ENCODE measurements at places on chromosomes 11 and 22. TPM values are rescaled to one million over a fixed set of nuclear protein-coding genes. Genes with fewer than 3 reads are reported as not detected.

- no peaks in the 10 kb centered on the region for H3K27me3 ChIP-seq
- no peak overlapping the region for H3K4me3 ChIP-seq
- no peak for DNase-seq
- no peaks in the 10 kb centered on the region for H3K36me3 ChIP-seq
- H3K27ac ChIP-seq: no peak overlapping the region
Measured at GRCh38 chr11:68658097-68658496, 26.2 kb upstream of the GAL start.

DNA sequence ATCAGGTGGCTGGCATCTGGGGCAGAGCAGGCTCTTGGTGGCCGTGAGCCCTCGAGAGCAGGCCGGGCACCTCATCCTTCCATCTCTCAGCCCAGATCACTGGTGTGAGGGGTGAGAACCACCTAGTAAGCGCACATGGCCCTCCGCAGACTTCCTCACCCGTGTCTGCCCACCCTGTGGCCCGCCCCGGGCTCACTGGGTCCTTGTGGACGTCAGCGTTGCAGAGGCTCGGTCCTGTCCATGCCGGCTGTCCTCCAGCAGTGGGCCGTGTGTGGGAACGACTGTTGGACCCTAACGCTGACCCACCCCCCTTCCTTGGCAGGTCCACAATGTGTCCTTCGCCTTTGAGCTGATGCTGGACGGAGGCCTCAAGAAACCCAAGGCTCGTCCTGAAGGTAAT, 17.2 kb upstream of the PARVG start:
- no peak overlapping the region for H3K4me3 ChIP-seq
- H3K4me1 ChIP-seq: peaks cover 9% of the 10 kb centered on the region
- no peak for DNase-seq

- no peak for DNase-seq
- no peaks in the 10 kb centered on the region for H3K4me1 ChIP-seq
- no peaks in the 10 kb centered on the region for H3K36me3 ChIP-seq
- peak overlapping the region; percentile 0 for H3K4me3 ChIP-seq
- H3K27me3 ChIP-seq: no peaks in the 10 kb centered on the region
Measured at GRCh38 chr22:46942799-46943785, 180.6 kb downstream of the TBC1D22A start.

GRCh38 chr11:111443640-111444039, 64.6 kb upstream of the POU2AF1 start:
- H3K36me3 ChIP-seq: no peaks in the 10 kb centered on the region
- no peaks in the 10 kb centered on the region for H3K27me3 ChIP-seq
- no peak for DNase-seq
- H3K27ac ChIP-seq: no peak overlapping the region
- H3K4me3 ChIP-seq: no peak overlapping the region

DNA sequence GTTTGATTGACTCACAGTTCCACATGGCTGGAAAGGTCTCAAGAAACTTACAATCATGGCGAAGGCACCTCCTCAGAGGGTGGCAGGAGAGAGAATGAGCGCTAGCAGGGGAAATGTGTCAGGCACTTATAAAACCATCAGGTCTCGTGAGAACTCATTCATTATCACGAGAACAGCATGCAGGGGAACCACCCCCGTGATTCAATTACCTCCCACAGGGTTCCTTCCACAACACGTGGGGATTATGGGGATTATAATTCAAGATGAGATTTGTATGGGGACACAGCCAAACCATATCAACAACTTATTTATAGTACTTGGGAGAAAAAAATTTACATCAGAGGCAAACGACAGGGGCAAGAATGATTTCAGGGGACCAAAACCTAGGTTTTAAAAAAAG, 3.0 kb downstream of the ME3 start:
- H3K27ac ChIP-seq: no peak overlapping the region
- H3K4me3 ChIP-seq: no peak overlapping the region
- H3K4me1 ChIP-seq: peaks cover 43% of the 10 kb centered on the region
- H3K27me3 ChIP-seq: no peaks in the 10 kb centered on the region
- no peak for DNase-seq

- H3K36me3 ChIP-seq: no peaks in the 10 kb centered on the region
- H3K27me3 ChIP-seq: no peaks in the 10 kb centered on the region
- H3K4me1 ChIP-seq: peaks cover 38% of the 10 kb centered on the region
- DNase-seq: no peak
Measured at GRCh38 chr11:102197670-102198139, 87.5 kb downstream of the YAP1 start.

DNA sequence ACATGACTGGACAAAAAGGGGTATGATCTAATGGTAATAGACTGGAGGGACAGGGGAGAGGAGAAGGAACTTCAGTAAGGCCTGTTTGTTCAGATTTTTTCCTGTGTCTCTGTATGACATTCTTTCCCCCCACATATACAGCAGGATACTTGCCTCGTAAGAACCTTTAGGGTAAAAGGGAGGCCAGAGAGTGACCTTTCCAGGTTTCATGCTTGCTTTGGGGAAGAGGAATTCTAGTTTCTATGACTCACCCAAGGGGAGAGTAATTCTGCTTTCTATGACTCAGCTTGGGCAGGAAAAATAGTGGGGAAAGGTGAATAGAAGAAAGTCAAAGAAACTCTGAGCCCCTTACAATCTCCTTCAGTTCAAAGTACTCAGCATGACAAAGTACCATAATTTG, 457.0 kb downstream of the DLG2 start:
- H3K27me3 ChIP-seq: no peaks in the 10 kb centered on the region
- H3K4me1 ChIP-seq: no peaks in the 10 kb centered on the region
- H3K4me3 ChIP-seq: no peak overlapping the region
- no peak for DNase-seq
- no peak overlapping the region for H3K27ac ChIP-seq

- DNase-seq: no peak
- no peak overlapping the region for H3K4me3 ChIP-seq
- no peaks in the 10 kb centered on the region for H3K27me3 ChIP-seq
- peaks cover 7% of the 10 kb centered on the region for H3K36me3 ChIP-seq
- H3K27ac ChIP-seq: no peak overlapping the region
- peaks cover 12% of the 10 kb centered on the region for H3K4me1 ChIP-seq
Measured at GRCh38 chr11:96095884-96096303, 172.0 kb upstream of the MTMR2 start.

DNA sequence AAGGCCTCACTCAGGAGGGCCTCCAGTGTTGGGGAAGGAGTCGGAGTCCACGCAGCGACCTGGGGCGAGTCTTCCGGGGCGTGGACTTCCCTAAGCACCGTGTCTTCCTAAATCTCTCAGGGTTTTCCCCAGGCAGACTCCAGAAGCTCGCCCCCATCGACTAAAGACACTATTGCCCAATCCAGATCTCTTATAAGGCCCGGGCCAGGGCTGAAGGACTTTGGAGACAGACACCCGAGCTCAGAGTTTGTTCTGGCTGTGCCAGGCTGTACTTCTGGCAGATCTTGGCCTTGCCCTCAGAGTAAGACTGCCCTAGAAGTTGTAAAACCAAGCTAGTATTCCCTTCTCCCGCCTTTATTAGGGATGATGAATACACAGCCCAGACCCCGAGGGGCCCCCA, 191.4 kb downstream of the BUD13 start:
- H3K4me1 ChIP-seq: peaks cover 21% of the 10 kb centered on the region
- no peak for DNase-seq
- no peaks in the 10 kb centered on the region for H3K36me3 ChIP-seq
- no peaks in the 10 kb centered on the region for H3K27me3 ChIP-seq

OR5B21 gene
- total RNA-seq: not detected

VPREB1 gene
- not detected for total RNA-seq

C1QTNF5 gene
- 98.2 TPM for total RNA-seq
